Central memory CD4-positive, alpha-beta T cell (primary cell): ENCODE measurements at places on chromosomes 3 and 15.

GRCh38 chr3:190764231-190765134, 98.0 kb downstream of the GMNC start:
- DNase-seq = no peak

GRCh38 chr3:42957573-42957972, 21.5 kb upstream of the GASK1A start:
- no peak for DNase-seq

DNA sequence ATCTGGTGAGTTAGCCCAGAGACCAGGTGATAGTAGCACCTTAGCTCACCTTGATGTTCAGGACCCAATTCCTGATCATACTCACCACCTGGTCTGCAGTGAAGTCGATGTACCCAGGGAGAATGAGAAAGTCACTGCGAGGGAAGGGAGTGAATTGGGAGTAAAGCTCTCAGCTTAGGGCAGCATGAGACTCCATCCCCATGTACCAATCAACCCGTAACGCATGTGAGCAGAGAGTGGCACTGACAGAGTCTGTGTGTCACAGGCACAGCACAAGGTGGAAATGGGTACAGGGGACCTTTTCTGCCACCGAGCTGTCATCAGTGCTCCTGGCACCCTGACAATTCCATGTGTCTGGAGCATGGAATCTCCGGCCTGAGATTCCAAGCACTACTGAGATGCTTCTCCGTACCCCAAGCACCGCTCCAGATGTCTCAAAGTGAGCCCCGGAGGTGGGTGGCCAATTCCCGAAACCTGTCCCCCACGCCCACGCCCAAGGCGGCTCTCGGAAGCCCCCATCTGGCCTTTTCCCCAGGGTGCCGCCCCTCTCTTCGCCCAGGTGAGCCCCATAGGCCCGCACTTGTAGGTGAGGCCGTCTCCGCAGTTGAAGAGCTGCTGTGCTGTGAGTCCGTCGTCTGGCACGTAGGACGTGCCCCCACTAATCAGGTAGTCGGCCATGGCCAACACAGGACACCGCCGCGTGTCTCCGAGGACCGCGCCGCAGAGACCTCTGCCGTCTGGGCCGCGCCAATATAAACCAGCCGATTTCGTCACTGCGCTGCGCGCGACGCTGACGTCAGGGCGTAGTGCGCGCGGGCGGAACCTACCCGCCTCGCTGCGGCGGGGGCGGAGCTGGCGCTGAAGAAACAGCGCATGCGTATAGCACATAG, at the start of gene IMPDH2:
TSS of gene IMPDH2 (minus strand) at position 726 of the 890 bp plus-strand sequence. CDS start at position 678, 48 bp downstream.
- DNase-seq = peak; percentile 93

DNA sequence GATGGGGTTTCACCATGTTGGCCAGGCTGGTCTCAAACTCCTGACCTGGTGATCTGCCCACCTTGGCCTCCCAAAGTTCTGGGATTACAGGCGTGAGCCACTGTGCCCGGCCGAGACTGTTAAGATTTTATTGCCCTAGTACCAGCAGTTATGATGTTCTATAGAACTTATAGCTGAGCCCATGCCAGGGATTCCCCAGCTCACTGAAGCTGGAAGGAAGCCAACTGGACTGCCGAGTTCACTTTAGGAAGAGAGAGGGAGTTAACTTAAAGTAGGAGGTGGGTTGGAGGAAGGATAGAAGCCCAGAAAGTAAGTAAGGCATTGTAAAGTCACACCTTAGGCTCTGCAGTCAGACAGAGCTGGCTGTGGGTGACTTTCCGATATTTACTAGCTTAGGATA, 101.1 kb upstream of the BOC start:
- DNase-seq = no peak
